DMS 273 treated with DMSO at 0.1 percent for 48 hours (cell line): ENCODE measurements at places on chromosomes 12 and 14.

- peak; percentile 53 for DNase-seq
Observed at GRCh38 chr12:25689996-25690501, 137.0 kb upstream of the LMNTD1 start.

DNA sequence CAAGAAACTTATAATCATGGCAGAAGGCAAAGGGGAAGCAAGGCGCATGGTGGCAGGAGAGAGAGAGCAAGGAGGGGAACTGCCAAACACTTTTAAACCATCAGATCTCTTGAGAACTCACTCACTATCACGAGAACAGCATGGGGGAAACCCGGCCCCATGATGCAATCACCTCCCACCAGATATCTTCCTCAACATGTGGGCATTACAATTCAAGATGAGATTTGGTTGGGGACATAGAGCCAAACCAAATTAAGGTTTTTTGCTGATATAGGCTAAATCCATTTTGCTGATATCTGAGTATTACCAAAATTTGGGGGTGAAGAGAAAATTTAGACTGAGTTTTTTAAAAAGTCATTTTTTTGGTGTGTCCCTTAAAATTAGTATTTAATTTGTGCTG is 54.9 kb upstream of the TMX1 start:
- DNase-seq, result no peak

DNA sequence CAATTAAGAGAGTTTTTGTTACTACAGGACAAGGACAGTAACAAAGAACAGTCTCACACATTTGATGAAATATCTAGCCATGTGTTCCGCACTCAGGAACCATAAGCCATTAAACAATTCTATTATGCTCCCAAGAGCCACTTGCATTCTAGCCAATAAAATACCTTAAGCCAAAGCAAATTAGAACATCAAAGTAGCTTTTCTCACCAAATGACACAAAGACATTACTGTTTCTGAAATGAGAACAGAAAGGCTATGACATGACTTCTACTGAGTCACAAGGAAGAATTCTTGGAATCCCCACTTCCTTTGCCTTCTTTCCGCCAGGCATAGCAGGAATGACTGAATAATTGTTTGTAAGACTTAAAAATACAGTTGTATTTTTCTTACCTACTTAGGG is 445.8 kb downstream of the ATP23 start:
- DNase-seq, result no peak

GRCh38 chr12:102730996-102731395 is 186.0 kb downstream of the PAH start:
- no peak for DNase-seq

DNA sequence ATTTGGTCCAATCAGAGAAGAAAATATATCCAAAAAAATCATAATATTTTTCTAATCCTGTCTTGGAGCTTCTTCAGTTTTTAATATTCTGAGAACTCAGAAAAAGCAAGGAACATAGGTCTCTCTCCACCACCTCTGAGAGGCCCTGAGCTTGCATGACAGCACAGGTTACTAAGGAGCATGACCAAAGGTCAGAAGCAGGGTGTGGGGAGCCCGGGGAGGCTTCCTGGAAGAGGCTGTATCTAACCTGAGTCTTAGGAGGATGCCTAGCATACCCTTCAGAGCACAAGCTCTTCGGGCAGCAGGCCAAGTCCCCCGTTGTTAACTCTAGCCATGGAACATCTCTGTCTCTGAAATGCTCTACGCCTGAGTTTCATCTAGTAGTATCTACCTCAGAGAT is 15.7 kb upstream of the STON2 start:
- no peak for DNase-seq

DNA sequence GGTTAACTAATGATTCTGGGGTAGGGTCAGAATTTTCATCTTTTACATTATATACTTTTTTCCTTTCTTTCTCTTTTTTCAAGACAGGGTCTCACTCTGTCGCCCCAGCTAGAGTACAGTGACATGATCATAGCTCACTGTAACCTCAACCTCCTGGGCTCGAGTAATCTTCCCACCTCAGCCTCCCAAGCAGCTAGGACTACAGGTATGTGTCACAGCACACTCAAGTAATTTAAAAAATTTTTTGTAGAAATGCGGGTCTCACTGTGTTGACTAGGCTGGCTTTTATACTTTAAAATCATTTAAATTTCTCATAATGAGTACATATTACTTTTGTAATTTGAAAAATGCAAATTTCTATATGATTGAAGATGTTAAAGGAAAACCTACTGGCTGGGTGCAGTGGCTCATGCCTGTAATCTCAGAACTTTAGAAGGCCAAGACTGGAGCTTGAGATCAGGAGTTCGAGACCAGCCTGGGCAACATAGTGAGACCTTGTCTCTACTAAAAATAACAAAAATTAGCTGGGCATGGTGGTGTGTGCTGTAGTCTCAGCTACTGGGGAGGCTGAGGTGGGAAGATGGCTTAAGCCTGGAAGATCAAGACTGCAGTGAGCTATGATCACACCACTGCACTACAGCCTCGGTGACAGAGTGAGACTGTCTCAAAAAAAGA is 25.7 kb downstream of the R3HDM2 start:
- DNase-seq, result no peak

GRCh38 chr12:100214518-100214917 is 13.9 kb downstream of the ACTR6 start:
- no peak for DNase-seq

DNA sequence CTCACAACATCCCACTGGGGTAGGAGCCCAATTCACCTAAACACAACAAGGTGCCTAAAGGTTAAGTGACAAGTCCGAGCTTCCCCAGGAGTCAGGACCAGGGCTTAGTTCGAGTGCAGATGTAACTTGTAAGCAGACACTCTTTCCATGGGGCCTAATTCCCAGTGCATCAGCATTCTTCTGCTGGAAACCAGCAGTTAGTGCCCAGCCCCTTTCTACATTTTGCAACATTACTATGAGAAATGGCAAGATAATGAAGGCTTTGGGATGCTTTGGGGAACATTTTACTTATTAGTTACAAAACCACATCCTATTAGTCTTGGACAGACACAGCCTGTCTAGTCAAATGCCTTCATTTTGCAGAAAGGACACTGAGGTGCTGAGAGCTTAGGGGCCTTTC is 179.8 kb downstream of the CALM1 start:
- no peak for DNase-seq

GRCh38 chr12:29640589-29641345 is 143.0 kb downstream of the TMTC1 start:
- DNase-seq, result peak; percentile 5

- DNase-seq, result no peak
Observed at GRCh38 chr12:1972856-1973317, 31.4 kb downstream of the DCP1B start.

- no peak for DNase-seq
Observed at GRCh38 chr14:68015356-68016254, 196.0 kb downstream of the RAD51B start.

DNA sequence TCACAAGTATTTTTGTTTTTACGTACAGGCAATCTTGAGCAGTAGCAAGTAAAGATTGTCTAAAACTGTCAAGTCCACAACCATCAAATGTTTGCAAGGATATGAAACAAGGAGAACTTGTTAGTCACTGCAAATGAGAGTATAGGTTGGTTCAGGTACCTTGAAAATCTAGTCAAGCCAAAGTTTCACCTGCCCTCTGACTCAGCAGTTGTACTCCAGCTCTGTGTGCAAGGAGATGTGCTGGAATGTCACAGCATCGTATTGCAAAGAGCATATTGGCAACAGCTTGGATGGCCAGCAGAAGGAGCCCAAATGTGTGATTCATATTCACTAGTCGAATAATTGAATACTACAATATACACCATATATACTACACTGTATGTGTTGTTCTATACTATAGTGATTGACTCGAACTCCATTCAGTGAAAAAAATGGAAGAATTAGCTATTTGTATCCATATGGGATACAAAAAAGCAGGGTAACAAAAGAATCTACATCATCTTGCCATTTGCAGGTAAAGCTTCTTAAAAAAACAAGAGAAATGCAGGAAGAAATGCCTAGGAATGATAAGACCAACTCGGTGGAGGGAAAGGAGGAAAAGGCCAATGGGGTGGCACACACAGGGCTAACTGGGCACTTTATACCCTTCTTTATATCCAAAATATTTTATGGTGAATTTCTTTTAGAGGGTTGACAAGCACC is 44.0 kb downstream of the EID3 start:
- no peak for DNase-seq

GRCh38 chr12:6946920-6947374 is 3.1 kb downstream of the C12orf57 start:
- DNase-seq, result no peak

DNA sequence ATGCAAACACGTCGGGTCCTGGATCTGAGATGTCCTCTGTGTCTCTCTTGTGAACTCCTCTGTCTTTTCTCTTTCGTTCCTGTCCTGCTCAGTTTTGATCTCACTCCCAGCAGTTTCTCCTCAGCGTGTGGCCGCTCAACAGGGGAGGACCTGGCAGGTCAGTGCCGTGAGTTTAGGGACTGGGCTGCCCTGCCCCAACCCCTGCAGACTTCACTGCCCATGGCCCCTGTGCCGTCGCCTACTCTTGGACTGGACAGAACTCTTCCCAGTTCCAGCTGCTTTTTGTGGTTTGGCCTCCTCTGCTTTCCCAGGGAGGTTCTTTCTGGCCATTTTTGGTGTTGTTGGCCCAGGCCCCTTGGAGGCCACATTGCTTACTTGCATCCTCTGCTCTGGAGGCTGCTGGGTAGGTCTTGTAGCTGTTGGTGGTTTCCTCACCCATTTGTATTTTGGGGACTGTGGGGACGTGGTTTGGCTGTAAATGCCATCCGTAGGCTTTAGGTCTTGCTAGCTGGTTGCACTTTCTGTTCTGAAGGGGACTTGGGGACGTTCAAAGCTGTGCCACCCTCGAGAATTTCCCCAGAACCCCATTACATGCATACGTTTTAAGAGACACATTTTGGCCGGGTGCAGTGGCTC is 20.0 kb upstream of the DNAH10 start:
- DNase-seq, result no peak

GRCh38 chr14:81662570-81663197 is 129.0 kb upstream of the SEL1L start:
- DNase-seq, result no peak

DNA sequence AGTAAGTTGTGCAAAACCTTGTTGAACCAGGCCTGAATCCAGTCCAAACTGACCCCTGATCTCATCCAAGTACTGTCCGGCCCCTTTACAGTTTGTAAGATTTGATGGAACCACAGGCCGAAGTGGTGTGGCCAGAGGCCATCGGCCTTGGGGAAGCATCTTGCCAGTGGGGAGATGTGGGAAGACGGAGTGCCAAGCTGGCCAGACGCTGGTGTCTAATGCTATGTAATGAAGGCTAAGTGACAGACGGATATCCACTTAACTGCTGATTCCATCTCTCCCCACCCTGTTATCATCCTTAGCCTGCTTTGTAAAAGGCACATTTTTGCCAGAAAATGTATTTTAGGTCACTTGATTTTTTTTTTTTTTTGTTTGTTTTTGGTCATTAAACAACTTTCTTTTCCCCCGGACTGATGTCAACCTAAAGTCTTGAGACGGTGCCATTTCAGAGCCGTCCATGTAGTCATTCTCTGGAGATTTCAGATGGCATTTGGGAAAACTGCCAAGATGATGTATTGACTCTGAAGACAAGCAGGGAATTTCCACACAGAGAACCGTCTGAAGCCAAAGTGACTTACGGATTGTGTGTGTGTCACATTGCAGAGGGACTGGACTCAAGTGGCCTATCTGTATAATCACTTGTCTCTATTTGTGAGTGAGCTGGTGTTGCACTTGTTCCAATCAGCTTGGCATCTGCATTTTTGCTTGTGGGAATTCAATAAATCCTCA is 86.5 kb upstream of the MANSC4 start:
- DNase-seq, result no peak

DNA sequence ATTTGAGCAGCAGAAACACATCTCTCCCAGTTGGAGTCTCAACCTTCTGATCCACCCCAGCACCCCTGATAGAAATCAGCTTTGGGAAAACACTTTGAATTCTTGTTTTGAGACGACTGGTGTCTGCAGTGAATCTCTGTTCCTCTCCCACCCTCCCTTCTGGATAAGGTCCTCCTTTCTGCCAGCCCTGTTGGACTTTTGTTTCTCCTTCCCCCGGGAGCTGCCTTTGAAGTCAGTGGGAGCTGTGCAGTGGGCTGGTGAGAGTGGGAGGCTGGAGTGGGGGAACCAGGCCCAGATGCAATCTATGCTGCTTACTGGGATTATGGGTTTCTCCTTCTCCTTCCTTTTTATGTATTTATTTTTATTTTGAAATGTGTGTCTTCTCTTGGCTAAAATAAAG is 49.0 kb downstream of the FLRT2 start:
- DNase-seq, result no peak

- peak; percentile 3 for DNase-seq
Observed at GRCh38 chr12:49232940-49233841, 31.7 kb upstream of the TUBA1C start.

DNA sequence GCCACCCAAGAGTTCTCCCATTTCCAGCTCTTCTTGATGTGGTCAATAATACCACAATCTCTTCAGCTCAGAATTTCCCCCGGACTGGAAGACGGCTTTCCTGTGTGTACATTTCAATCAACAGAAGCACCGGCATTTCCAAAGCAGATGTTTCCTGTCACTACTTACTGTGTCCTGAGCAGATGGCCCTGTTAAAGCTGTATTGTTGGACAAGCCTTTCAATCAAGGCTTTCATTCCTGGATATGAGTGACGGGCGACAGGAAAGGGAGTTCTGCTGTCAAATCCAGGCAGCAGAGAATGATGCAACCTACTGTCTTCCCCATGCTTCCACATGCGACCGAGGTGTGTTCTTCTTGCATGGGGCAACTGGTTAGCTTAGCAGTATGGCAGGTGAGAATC is 76.4 kb upstream of the CCDC60 start:
- DNase-seq, result no peak

DNA sequence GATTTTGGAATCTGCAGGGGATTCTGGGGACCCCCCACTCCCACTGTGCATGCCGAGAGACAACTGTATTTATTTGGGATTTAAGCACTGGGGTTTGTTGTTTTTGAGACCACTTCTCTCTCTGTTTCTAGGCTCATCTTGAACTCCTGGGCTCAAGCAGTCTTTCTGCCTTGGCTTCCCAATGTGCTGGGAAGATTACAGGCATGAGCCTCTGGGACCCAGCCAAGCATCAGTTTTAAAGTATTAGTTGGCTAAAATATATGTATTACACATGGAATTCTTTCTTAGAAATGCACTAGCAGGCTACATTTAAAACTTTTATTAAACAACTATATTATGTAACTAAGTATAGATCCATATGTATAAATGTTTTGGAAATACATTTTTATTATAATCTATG is 78.3 kb downstream of the AEBP2 start:
- DNase-seq, result no peak

DNA sequence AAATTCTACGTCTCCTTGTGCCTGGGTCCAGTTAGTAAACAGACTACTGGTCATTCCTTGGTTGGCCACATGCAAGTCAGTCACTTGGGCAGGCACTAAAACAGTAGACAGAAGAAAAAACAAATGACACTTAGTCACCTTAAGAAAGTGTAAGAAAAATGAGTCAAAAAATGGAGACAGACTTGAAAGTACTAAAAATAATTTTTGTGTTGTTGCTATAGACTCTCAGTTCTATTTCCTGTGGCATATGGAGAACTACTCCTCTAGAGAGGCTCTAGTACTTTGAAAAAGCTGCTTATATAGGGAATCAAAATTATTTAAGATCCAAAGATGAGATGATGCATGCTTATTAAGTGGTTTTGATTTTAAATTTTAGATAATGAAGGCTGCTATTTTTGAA is 56.0 kb downstream of the PTPRB start:
- DNase-seq, result no peak
